ENCODE measurements at places on chromosomes 7 and 10. TPM values are rescaled to one million over a fixed set of nuclear protein-coding genes. Genes with fewer than 3 reads are reported as not detected.

The VPS37D gene
- polyA plus RNA-seq: not detected

The LAMTOR4 gene
- 408 TPM for polyA plus RNA-seq

The CNNM1 gene
- not detected for polyA plus RNA-seq

The CAMK2G gene
- polyA plus RNA-seq: 5.0 TPM

The CHAT gene
- not detected for polyA plus RNA-seq

The FAM25A gene
- polyA plus RNA-seq: not detected

The OR2A12 gene
- polyA plus RNA-seq: not detected

The IFIT1 gene
- 0.43 TPM for polyA plus RNA-seq

The BMPR1A gene
- polyA plus RNA-seq: 2.2 TPM

The ANKRD1 gene
- not detected for polyA plus RNA-seq

The GDF2 gene
- not detected for polyA plus RNA-seq

The SLC13A4 gene
- not detected for polyA plus RNA-seq
